ENCODE measurements at places on chromosomes 6 and 20.

DNA sequence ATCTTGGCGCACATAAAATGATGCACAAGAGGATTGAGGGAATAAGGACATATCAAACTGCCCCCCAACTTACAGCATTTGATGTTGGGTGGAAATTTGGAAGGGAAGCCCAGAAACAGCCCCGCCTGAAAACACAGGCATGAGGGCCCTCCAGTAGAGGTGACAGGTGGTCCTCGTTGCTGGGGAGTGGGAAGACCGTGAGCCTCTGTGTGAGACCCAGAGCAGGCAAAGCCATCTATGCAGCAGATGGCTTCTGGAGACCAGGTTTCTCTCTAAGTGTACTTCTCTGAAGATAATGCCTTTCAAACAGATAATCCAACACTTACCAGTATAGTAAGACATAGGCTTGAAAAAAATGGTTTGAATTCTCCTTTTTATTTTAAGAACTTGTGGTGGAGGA, 132.2 kb upstream of the INSM1 start:
- no peak for DNase-seq

DNA sequence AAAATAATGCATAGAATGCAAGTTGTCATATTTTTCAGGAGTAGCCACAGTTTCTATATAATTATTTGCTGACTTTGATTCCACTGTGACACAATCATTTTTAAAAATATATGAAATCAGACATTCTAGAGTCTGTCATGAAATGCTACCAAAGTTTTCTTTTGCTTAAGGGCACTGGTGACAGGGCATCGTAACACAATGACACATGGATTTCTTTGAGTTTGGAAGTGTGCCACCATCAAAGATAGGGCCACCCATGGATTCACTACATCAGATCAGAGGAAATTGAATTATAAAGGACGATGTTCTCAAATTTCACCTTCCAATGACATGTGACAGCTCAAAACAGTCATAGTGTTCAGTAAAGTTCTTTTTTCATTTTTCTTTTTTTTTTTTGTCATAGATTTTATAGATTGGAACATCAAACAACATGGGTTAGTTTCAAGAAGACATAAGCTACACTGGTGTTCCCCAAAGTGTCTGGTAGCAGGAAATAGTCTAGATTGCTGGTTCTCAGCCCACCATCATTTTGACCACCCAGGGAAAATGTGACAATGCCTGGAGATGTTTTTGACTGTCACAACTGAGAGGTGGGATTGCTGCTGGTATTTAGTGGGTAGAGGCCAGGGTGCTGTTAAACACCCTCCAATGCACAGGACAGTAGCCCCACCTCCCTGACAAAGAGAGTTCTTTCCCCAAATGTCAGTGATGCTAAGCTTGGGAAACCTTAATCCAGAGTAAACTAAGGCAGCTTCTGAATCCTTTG, 123.8 kb upstream of the DOK5 start:
- DNase-seq = no peak

- no peak for DNase-seq
Measured at GRCh38 chr6:40409716-40410397, 177.3 kb downstream of the LRFN2 start.

GRCh38 chr20:35287509-35288324, 3.1 kb upstream of the EIF6 start:
- no peak for DNase-seq

DNA sequence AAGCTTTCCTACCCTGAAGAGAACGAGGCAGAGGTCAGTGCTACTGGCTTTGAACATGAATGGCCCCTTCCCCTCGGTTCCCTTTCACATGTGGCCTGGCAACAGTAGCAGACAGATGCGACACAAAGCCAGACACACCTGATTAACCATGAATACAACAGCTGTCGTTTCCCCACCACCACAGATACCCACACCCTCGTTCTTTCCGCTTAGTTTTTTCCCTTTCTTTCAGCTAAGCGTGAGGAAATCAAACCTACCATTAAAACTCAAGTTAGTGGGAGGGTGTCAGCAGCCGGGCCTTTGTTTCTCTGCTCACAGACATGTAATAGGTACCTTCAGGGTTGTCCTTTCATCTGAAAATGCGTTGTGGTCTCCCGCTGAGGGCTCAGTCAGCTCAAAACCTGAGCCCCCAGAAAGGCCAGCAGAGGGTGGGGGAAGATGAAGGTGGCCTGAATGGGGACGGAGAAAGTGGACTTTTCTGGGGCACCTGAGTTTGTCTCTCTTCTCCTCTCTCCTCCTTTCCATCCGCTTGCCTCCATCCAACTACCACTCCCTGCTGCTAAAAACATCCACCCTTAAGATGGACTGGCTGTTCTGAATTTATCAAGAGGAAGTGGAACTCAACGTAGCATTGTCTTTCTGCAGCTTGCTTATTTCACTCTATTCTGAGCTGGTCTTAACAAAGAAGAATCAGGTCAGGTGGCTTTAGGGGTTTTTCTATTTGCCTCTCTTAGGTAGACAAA, 516.6 kb upstream of the JARID2 start:
- no peak for DNase-seq

DNA sequence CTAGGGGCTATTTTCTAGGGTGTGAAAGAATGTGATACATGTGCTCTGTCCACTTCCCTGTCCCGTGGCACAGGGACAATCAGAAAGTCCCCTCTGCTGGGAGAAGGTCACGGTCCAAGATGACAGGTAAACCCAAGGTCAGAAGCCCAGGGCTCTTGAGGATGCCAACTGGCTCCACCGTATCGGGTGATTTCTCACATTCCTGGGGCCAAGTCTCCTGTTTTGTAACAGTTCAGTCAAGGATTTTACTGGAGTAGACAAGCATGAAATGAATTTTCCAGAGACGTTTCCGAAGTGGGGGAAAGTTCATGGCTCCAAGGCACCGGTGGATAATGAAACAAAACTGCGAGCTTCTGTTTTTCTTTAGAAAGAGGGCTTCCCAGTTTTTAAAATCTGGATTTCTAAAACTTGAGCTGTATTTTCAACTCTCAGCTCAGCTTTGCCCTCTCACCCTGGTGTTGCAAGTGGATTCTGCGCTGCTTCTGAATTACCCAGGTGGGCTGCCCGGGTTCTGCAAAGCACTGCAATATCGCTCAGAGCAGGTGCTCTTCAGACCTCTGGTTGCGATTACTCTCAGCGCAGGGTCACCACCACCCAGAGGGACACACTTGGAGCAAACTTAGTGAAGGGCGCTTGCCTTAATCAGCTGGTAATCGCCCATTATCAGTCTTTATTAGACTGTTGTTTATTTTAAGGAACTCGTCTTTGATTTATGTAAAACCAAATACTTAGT, 64.4 kb upstream of the TMEM170B start:
- DNase-seq = no peak

DNA sequence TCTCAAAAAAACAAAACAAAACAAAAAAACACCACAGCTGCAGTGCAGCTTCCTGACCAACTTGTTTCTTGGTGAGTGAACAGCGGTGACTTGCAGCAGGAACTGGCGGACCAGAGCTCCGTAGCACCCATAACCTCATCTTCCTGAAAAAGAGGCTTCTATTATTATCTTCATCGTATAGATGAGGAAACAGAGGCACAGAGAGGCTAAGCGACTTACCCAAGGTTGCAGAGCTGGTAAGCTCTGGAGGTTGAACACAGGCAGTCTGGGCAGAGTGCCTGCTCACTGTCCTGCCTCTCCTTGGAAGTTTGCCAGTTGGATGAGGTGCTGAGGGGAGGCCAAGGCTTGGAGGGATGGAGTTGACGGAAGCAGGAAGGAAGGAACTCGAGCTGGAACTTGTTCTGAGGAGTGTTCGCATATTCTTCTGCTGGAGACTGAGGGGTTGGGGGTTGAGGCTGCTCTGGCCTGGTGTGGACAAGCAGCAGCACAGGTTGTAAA, 47.9 kb upstream of the CCDC167 start:
- DNase-seq = no peak

GRCh38 chr20:40606660-40607059, 82.4 kb downstream of the MAFB start:
- DNase-seq = no peak

- no peak for DNase-seq
Measured at GRCh38 chr6:36499918-36500317, 47.4 kb downstream of the STK38 start.

DNA sequence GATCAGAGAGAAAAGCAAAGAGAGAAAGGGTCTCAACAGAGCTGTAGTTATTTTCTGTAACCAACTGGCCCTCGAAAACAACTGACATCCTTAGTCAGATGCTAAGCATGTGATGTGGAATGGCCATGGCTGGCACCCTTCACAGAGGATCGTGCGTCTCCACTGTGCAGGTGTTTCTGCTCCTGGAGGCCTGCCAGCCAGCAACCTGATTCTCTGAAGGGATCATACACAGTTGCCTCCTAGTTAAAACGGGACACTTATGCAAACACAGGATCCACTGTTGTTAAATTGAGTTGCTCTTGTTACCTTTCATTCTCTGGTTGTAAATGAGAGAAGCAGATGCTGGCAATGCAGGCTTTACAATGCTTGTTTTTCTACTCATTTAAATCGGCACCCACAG, 148.5 kb downstream of the HDGFL1 start:
- DNase-seq = no peak

DNA sequence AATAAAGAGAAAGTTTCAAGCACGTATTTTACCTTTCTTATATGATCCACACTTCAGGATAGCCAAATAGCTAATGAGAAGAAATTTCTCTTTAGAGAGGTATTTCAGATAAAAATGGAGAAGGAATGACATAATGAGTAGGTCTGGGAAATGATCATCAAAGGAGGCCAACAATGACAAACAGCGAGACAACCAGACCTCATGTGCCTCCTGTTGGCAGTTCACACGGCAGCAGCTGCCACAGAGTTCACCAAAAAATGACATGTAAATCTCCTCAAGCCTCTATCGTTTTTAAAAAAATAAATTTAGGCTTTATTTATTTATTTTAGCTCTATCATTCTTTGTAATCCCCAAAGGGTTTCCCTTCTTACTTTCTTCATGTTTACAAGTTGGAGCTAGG, 47.7 kb downstream of the SLC2A12 start:
- DNase-seq = no peak

GRCh38 chr6:5667737-5668136, 339.0 kb downstream of the NRN1 start:
- no peak for DNase-seq

DNA sequence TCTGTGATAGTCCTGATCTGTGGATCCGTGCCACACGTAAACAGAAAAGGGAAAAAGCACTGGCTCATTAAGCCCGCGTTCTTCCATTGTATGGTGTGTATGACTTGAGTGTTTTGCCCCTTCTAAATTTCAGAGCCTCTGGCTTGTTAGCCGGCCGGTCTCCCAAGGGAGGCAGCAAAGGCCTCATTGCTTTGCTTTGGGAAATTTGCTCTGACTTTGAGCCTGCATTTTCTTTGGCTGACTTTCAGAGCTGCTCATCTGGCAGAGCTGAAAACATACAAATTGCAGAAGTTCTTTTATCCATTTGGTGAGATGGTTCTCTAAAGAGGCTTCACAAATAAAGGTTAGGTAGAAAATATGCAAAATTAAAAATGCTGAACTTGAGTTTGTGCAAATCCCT, 123.0 kb downstream of the UTRN start:
- DNase-seq = no peak

DNA sequence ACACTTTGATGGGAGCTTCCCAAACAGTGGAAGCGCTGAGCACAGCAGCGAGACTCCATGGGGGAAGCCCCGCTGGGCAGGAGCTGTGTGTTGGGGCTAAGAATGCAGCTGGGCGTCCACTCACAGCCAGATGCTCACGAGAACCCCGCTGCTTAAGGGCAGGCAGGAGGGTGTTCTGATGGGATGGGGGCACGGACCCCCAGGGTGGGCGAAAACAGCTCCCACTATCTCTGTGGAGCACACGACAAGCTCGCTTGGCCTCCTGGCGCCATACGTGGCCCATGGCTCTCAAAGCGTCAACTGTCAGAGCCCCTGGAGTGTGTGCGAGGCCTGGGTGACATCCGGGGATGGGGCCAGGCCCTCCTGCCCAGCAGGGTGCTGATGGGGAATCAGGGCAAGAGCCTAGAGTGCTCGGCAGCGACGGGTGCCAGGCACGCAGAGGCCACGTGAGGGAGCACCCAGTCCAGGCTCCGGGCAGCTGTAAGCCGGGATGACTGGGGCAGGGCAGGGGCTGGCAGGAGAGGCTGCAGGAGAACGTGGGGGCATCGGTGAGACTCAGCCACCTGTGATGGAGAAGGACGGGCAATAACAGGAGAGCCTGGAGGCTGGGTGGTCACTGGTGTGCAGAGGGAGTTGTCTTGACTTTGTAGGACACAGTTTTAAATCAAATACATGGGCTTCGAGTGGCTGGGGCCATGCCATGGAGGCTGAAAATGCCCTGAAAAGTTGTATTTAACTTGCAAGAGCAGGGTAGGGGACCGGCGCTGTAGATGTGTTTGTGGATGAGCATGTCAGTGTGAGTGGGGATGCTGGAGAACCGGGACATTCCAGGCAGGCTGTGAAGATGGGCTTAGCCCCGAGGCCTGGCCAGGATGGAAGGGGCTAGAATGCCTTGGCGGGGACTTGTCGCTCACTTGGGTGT, 27.3 kb downstream of the PYGB start:
- no peak for DNase-seq

- no peak for DNase-seq
Measured at GRCh38 chr6:20540683-20541082, 6.4 kb downstream of the CDKAL1 start.

- no peak for DNase-seq
Measured at GRCh38 chr20:11431621-11432020, 486.1 kb upstream of the BTBD3 start.

- DNase-seq = peak; percentile 43
Measured at GRCh38 chr6:31776989-31777666, at the start of gene VWA7. TSS of gene VWA7 (minus strand) at chr6:31777328. CDS start at chr6:31776779, 549 bp downstream.

GRCh38 chr6:39859025-39859424, 66.8 kb downstream of the DAAM2 start:
- DNase-seq = no peak

GRCh38 chr6:28597924-28598722, 72.4 kb downstream of the GPX5 start:
- no peak for DNase-seq

- no peak for DNase-seq
Measured at GRCh38 chr20:44018942-44019637, 104.4 kb downstream of the TOX2 start.

GRCh38 chr20:9145142-9145541, 76.3 kb downstream of the PLCB4 start:
- DNase-seq = no peak

- DNase-seq = no peak
Measured at GRCh38 chr20:56859801-56860261, 230.7 kb downstream of the TFAP2C start.

DNA sequence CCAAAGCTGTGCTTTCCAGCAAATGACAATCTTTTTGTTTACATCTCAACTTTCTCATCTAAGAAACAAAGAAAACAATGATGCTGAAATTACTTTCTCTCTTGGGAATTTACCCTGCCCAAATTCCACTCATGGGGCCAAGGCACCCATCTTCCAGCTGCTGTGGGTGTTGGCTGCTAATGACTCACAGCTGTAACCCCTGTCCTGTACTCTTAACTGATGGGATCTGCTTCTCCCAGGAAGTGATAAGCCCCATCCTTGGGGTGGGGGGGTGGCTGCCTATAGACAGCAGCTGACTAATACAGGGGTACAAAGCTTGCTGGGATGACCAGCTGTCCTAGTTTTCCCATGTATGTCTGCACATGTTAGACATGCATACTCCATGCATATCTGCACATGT, 938.6 kb downstream of the C6orf118 start:
- no peak for DNase-seq

GRCh38 chr6:167551628-167552257, 226.9 kb downstream of the TTLL2 start:
- no peak for DNase-seq

GRCh38 chr6:28336284-28337120, 554 bp upstream of the ZSCAN31 start:
- DNase-seq = no peak
